T-cell (primary cell): ENCODE measurements at places on chromosomes 7 and 10.
A peak's percentile ranks its signal among the peaks of the same experiment; 100 is the strongest.

DNA sequence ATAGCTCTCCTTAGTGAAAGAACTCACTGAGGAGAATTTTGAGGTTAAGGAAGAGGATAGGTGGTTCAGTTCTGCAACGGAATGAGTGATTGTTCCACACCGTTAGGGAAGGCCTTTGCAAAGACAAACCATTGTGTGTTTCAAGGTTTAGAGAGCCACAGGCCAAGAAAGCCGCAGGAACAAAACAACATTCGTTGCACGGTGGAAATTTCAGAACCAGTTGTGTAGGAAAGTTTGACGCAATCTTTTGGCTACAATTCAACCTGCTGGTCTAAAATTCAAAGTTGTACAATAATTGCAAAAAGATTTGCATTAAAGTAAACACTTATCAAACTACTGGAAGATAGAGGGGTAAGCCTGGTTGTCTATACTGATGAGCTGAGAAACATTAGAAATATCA is 91.4 kb downstream of the FAM107B start:
- DNase-seq = no peak

GRCh38 chr7:24981171-24981951 is 1.4 kb upstream of the OSBPL3 start:
- DNase-seq = peak; percentile 46

DNA sequence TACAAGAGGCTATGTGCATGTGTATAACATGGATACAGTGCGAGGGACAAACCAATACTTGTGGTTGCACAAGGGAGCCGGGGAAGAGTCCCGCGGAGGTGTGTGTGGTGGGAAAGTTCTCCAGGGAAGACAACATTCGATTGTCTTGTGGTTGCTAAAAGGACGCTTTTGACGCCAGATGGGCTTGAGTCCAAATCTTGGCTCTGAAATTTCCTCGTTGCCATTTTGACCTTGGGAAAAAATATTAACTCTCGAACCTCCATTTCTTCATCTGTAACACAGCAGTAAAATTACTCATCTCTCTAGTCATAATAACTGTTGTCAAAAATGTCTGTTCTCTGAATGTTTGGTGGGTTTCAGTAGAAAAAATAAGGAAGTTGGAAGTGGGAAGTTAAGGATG is 16.5 kb downstream of the PLXDC2 start:
- DNase-seq = no peak

DNA sequence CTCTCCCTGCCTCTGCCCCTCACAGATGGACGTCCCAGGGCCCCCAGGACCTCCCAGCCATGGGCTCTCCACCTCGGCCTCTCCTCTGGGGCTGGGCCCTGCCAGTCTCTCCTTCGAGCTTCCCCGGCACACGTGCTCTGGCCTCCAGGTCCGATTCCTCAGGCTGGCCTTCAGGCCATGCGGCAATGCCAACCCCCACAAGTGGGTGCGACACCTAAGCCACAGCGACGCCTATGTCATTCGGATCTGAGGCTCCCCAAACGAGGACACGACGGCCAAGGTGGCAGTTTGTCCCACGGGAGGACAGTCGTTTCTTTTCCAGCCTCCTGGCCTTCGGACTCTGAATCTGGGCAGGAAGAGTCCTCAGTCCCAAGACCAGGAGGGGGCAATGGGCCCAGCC is 5.2 kb downstream of the AP4M1 start:
- no peak for DNase-seq

GRCh38 chr7:140667476-140667875 is 5.3 kb upstream of the ADCK2 start:
- no peak for DNase-seq

- no peak for DNase-seq
Measured at GRCh38 chr10:89042562-89042961, 52.0 kb downstream of the FAS start.

- DNase-seq = no peak
Measured at GRCh38 chr10:35391153-35391953, 55.0 kb downstream of the CCNY start.

GRCh38 chr10:1448252-1448930 is 288.9 kb downstream of the ADARB2 start:
- no peak for DNase-seq

- no peak for DNase-seq
Measured at GRCh38 chr7:98474558-98474957, 73.7 kb upstream of the BAIAP2L1 start.

DNA sequence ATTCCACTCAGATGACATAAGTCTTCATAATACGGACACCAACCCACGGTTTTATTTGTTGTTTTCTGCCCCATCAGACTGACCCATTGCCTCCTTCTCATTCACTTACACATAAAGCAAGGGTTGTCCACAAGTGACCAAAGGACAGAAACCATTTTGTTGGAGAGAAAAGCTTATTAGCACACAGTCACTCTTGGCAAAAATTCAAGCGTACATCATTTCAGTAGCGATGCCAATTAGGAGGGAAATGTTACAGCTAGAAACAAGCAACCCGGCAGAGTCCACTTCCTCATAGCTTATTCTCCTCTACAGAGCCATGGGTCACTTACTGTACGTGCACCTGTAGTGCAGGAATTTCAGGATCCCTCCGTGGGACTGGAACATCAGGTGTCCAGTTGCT is 23.0 kb downstream of the ABLIM1 start:
- DNase-seq = no peak

- no peak for DNase-seq
Measured at GRCh38 chr10:71203716-71204115, 8.7 kb upstream of the UNC5B start.

- DNase-seq = no peak
Measured at GRCh38 chr10:78549140-78549935, 515.7 kb downstream of the RPS24 start.

GRCh38 chr10:51574248-51575048 is 124.9 kb downstream of the CSTF2T start:
- no peak for DNase-seq

DNA sequence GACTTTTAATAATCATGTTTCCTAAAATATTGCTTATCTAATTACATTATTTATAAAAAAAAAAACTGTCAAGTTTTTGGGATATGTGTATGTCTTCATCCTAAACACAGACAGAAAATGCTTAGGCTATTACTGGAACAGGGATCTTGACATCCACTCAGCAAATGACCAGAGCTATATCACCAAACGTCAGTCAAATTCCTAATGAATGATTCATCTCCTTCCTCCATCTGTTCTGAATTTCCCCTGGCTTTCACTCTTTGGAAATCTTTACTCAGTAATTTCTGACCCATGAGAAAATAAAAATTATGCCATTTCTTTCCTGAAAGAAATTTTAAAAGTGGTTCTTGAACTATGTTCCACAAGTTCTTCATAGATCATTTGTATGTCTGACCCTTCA is 552.4 kb upstream of the KCND2 start:
- no peak for DNase-seq

DNA sequence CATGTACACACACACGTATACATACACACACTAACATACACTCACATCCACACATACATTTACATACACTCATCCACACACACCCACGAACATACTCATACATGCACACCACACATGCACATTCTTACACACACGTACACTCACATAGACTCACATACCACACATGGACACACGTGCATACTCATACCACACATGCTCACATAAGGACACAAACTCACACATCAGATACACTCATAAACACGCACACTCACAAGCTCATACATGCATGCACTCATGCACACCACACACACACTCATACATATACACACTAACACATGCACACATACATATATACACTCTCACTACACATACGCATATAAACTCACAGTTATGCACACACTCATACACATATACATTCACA is 1.2 kb upstream of the CALN1 start:
- DNase-seq = no peak

DNA sequence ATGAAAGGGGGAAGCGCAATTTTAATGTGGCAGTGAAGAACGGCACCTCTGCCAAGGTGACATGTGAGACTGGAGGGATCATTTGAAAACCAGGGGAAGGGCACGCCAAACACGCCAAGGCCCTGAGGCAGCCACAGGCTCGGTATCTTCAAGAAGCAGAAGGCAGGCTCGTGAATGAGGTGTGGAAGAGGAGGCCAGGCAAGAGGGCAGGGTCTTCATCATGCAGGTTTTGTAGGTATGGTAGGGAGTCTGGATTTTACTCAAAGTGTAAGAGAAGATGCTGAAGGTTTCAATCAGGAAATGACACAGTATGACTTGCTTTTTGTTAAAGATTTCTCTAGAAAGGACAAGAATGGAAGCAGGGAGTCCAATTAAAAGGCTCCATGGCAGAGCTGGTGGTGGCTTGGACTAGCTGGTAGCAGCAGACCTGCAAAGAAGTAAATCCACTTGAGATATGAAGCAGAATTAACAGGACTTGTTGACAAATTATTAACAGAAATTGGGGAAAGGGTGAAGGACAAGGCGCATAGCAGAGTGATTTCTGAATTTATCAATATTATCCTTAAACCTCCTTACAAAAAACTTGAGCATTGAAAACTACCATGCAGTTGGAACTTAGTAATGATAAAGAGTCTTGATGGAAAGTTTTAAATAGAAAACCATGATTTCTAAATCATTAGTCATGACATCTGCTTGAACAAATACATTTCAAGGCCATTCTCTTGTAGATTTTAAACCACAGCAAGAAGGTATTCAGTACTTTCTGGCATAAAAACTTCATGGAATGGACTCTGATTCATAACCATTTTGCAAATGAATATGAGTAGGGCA is 70.4 kb downstream of the COA1 start:
- DNase-seq = no peak

- peak; percentile 47 for DNase-seq
Measured at GRCh38 chr7:143345428-143345900, 17.0 kb downstream of the FAM131B start.
